CMK (cell line): ENCODE measurements at places on chromosomes 7 and 10.

DNA sequence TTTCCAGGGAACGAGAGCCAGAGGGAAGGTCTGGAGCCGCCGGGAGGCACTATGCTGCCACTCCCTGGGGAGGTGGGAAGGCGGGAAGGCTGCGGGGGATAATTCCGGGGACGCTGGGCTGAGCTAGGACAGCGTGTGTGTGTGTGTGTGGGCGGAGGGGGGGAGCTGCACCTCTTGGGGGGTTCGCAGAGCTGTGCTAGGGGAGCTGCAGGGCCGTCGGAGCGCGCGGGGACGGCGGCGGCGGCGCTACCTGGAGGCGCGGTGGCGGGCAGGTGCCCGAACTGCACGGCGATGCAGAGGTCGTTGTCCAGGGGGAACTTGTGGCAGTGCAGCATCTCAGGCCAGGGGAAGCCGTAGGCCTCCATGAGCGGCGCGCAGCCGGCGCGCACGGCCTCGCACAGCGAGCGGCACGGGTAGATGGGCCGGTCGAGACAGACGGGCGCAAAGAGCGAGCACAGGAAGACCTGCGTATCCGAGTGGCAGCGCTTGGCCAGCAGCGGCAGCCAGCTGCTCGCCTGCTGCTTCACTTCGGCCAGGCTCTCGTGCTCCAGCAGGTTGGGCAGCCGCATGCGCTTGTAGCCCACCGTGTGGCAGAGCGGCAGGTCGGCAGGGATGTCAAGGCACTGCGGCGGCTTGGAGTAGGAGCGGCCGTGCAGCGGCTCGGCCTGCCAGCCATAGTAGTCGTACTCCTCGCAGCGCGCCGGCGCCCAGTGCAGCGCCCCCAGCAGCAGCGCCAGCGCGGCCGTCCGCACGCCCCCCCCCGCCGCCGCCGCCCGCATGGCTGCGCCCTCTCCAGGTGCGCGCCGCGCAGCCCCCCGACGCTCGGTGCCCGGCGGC, 526 bp downstream of the SFRP5 start:
- no peak for DNase-seq

DNA sequence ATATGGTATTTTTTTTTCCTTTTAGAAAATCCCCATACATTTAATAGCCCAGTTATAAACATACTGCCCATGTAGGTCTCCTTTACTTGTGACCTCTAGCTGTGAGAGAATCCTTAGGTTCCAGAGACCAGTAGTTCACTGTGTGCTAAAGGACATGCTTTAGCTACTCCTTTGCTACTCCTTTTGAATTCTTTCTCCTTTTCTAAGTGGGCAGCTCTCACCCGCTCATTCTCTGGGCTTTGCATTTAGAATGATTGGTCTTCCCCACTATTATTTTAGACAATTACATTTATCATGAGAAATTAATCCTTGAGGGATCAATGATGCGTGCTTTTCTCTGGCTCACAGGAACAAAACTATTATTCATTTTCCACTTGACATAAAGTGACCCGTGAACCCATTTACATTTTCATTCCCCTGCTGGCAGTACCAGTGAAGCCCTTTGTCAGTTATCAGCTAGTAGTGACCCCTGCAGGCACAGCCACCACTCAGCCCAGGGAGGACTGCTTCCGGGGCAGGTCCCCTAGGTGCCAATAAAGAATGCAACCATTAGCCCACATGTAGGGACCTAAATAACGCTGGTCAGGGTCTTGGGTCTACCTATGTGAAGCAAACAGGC, 844.3 kb downstream of the CNTNAP2 start:
- DNase-seq, result no peak

- no peak for DNase-seq
Measured at GRCh38 chr10:122112625-122113160, 123.7 kb downstream of the TACC2 start.

DNA sequence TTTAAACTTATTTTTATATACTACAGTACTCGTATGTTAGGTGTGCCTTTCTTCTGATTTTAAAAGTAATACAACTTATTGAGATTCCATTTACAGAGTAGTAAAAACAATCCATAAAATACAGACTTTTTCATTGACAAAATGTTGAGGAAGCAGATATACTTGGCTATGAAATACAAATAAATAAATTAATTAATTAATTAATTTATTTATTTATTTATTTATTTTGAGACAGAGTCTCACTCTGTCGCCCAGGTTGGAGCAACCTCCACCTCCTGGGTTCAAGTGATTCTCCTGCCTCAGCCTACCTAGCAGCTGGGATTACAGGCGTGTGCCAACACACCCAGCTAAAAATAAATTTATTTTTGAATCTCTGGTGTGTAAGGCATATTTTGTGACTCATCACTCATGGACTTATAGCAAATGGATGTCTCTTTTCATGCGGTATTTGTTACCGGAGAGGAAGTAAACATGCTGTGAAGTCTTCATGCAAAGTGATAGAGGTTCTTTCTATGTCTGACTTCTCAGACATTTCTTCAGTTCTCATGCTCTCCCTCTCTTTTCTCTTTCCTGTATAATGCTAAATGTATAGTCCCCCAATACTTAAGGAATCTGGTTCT, 20.2 kb upstream of the SRPK2 start:
- no peak for DNase-seq

- no peak for DNase-seq
Measured at GRCh38 chr10:104342941-104343411, 4.7 kb upstream of the ITPRIP start.

DNA sequence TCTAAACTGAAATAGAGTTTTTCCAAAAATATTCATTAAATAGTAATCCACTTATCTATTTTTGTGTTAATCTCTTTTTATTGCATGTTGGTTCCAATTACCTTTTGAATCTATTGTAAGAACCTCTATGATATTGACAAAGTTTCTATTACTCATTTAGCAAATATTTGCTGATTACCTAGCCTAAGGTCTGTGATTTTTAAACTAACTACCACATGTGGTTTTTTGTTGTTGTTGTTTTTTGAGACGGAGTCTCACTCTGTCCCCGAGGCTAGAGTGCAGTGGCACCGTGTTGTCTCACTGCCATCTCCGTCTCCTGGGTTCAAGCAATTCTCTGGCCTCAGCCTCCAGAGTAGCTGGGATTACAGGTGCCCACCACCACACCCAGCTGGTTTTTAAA, 2.0 kb upstream of the ASB13 start:
- no peak for DNase-seq

- no peak for DNase-seq
Measured at GRCh38 chr10:125156196-125156595, 4.2 kb downstream of the CTBP2 start.

DNA sequence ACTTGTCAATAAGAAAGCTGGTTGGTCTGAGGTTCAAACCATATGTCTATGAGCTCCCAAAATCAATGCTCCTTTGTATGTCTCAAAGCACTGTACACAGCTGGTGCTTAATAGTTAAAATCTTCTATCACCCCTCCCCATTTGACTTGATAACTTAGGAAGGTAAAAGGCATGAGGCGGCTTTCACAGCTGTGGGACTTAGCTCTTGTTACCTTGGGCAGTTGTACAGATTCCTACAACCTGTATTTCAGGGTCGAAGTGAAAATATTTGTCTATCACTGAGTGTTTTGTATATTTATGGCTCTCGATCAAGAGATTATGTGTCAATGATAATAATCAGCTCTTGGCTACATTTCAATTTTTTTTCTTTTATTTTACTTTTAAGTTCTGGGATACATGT, 992 bp upstream of the KIFBP start:
- no peak for DNase-seq

- no peak for DNase-seq
Measured at GRCh38 chr7:16234493-16235146, 186.7 kb downstream of the CRPPA start.

DNA sequence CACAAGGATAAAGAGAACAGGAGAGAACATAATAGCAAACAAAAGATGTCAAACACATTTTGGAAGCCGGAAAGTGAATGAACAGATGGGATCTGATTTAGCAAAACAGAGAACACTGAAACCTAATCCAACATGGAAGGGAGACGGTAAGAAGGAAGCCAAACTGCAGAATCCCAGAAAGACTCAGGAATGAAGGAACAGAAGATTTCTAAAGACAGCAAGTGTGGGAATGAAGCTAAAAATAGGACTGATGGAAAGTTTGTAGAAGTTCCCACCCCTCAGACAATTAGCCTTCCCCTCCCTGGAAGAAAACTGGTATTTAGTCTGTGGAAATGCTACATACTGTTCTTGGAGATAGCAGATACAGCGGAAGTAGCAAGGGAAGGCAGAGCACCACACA, 40.8 kb downstream of the SLC16A12 start:
- no peak for DNase-seq

DNA sequence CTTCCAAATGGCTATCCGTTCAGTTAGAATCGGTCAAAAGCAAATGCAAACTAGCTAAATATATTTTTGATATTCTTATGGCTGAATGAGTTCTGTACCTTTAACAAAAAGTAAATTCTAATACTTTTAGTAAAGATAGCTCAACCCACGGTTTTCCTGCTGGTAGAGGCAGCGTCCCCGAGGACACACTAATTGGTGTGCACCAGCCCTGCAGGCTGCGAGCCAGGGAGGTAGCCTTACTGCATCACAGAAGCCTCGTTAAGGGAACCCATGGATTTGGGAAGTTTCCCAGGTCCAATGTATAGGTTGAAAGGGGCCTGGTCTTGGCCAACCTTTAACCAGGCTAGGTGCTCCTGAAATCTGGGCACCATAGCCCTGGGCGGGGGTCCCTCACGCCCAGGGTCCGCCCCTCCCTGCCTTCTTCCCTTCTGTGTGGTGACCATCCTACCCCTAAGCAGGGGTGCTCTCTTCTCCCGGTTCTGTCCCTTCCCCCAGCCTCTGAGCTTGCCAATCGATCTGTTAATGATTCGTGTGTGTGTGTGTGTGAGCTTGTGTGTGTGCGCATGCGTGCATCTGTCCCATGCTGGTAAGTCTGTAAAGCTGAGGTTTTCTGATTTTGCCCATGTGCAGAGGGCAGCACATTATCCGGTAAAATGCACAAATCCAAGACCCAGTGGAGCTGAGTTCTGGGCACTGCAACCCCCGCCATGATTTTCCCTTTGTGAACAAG, 191.7 kb downstream of the TCERG1L start:
- DNase-seq, result no peak

DNA sequence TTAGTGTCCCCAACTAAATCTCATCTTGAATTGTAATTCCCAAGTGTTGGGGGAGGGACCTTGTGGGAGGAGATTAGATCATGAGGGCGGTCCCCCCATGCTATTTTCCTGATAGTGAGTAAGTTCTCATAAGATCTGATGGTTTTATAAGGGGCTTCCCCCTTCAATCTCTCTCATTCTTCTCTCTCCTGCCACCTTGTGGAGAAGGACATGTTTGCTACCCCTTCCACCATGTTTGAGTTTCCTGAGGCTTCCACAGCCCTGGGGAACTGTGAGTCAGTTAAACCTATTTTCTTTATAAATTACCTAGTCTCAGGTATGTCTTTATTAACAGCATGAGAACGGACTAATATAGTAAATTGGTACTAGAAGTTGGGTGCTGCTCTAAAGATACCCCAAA, 365.6 kb downstream of the ANKRD7 start:
- DNase-seq, result no peak

- DNase-seq, result no peak
Measured at GRCh38 chr7:75637854-75638593, 100.7 kb downstream of the HIP1 start.

GRCh38 chr7:30968294-30968693, 4.5 kb downstream of the GHRHR start:
- no peak for DNase-seq

DNA sequence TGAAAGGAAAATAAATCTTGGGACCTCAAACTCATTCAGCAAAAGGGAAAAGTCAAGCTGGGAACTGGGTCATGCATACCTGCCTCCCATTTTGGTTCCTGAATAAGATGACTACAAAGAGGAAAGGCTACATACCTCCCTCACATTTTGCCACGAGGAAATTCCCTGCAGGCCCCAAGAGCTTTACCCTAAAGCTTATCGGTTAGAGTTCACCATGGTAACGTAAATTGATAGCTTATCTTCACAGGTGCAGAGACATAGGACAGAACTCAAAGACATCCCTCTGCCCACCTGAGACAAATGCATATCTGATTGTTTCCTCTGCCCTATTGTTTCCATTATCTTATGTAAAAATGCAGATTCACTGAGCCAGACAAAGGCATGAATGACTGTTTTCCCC, 31.5 kb upstream of the GRB10 start:
- no peak for DNase-seq

GRCh38 chr10:114545071-114545470, 113.0 kb downstream of the ABLIM1 start:
- DNase-seq, result no peak

DNA sequence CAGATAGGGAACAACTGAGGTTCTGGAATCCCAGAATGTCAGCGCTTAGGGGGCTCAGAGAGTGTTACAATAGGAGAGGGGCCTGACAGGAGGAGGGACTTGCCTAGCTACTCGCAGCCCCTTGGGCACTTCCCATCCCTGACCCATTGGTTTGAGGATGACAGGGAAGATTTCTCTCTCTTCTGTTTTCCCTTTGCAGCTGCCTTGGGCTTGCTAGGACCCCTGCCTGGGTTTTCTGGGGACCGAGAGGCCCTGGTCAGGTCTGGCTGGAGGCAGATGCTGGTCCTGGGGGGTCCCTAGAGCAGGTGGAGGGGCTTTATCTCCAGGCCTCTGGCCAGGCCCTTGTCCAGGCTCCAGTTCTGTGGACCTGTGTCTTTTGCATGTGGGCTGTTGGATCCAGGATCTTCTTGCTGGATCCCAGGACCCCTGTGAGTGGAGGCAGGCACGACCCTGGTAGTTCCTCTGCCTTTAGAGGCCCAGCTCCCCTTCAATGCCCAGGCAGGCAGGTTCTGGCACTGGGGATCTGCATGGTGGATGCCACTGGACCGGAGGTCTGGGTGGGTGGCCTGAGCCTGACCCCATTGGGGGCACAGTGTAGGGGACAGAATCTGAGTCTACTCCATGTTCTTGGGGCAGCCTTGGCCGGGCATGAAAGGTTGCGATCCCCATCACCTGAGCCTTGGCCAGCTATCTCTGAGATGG, 26.9 kb downstream of the RAMP3 start:
- no peak for DNase-seq

DNA sequence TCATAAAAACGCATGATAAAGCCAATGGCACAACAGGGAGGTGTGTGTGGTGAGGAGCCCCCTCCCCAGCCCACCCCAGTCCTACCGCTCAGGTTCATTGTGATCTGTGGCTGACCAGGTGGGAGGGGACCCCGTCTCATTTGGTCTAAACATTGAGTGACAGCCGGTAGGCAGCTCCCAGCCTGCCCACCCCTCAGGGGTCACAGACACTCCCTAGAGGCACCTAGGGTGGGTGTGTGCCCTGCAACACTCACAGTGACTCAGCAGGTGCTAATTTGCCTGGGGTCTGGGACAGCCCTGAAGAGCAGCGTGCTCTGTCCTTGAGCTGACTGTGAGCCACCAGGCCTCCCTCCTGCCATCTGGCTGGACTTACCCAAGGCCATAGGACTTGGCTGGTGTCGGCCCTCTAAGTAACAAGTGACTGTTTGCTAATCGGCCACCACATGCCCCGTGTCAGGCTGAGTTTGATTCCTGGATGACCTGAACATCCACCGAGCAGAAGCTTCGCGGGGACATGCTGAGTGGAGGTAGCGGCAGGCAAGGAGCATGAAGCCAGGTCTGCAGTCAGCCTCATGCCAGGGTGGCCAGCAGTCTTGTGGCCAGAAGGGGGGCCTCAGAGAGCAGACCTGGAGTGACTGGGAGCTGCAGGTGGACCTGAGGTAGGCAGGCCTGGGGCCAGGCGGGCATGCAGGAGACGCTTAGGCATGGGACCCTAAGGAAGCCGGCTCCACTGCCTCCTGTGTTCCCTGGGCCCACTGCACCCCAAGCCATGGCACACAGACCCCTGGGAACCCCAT, 282.3 kb upstream of the SHH start:
- no peak for DNase-seq
